ENCODE measurements at places on chromosomes 6 and 20.

- no peak for DNase-seq
Observed at GRCh38 chr6:52560462-52560861, 16.4 kb downstream of the TRAM2 start.

GRCh38 chr6:40472353-40472752 is 114.8 kb downstream of the LRFN2 start:
- DNase-seq = no peak

GRCh38 chr6:81998432-81998831 is 246.0 kb upstream of the TENT5A start:
- no peak for DNase-seq

DNA sequence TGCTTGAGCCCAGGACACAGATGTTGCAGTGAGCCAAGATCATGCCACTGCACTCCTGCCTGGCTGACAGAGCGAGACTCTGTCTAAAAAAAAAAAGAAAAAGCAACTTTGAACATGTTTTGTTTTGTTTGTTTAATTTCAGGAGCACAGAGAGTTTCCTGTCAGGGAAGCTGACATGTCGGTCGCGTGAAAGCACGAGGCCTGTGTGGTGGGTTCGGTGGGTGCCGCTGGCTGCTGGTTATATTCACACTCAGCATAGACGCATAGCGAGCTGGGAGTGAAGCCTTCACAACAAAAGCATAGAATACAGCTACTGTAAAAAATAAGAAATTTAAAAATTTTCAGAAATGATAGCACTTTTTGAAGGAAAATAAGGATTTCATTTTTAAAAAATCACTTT is 14.5 kb downstream of the MTG2 start:
- no peak for DNase-seq

GRCh38 chr6:52603000-52603795 is 26.3 kb upstream of the TRAM2 start:
- DNase-seq = no peak

GRCh38 chr6:48641544-48641943 is 530.5 kb upstream of the PTCHD4 start:
- DNase-seq = no peak

DNA sequence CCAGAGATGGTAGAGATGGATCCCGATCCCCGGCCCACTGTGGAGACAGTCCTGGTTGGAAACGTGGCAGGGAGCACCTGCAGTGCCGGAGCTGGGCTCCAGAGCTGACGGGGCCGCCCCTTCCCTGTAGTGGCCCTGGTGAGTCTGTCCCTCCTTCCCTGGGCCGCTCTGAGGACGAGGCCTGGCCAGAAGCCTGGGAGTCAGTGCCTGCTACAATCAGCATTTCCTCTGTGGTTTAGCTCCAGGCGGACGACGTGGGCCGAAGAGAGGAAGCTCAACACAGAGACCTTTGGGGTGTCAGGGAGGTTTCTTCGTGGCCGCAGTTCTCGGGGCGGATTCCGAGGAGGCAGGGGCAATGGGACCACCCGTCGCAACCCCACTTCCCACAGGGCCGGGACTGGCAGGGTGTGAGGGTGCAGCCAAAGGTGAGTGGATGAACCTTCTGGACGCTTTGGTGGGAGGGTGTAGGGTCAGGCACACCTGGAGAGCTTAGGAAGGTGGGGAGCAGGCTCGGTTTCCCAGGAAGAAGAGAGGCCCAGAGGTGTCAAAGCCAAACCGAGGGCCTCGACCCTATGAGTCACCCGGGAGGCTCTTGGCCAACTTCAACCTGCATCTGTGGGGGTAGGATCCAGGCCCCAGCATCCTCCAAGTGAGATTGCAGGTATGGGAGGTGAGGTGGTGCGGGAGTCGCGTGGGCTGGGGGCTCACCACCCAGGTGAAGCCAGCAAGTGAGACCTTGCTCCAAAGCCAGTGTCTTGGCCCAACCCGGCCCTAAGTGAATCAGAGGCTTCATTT is 9.9 kb downstream of the PSMA7 start:
- DNase-seq = no peak

DNA sequence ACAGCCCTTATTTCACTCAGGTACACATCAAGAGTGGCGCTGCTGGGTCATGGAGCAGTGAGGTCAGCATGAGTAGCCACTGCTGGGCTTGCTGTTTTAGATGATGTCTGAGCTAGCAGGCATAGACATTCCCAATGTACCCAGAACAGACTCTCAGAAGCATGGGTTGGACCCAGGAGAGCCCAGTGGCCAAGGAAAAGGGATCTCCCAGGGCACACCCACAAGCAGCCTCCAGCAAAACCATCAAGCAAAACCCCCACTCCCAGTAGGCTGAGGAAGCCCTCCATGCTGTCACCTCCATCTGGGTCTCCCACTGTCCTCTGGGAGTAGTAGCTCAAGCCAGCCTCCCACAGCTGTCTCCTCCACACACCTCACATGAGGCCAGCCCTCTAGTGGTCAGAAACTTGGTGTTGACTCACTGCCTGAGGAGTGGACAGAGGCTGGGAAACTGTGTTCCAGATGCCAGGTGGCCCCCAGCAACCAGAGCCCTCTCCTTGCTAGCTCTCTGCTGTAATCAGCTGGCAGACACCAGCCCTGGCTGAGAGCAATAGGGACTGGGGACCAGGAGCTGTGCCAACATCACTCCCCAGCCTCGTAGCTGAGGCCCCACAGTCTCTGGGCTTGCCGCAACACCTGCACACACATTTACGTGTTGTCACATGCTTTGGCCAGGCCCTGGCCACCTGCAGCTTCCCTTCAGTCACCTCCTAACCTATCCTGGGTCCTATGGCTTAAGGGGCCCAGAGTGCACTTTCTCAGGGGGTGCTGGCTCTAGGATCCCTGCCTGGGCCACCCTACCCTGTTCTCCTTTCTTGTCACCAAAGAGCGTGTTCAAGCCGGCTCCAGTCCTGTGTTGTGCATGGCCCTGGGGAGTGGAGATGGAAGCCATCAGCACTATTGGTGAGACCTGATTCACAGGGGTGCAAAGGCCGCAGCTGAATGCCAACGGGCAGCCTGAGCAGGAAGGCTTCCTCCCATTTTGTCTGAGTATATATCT is 1.9 kb upstream of the AP5S1 start:
- DNase-seq = peak; percentile 82

- no peak for DNase-seq
Observed at GRCh38 chr20:16388731-16389130, 184.5 kb downstream of the KIF16B start.

DNA sequence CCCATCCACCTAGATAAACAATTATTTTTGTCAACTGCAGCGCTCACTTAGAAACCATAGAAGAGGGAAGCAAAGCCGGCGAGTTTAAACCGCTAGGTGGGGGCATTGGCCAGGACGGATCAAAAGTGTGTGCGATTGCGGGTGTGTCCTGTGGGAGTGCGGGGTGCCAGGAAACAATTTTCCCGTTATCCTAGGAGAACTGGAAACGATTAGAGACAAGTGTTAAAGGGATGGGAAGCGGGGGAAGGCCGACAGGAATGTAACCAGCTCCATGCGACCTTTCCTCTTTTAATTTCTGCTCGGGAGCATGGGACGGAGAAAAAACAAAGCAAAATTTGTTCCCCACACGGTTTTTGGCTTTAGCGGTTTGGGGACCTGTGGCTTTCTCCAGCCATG is 2.8 kb upstream of the HTR1B start:
- no peak for DNase-seq

DNA sequence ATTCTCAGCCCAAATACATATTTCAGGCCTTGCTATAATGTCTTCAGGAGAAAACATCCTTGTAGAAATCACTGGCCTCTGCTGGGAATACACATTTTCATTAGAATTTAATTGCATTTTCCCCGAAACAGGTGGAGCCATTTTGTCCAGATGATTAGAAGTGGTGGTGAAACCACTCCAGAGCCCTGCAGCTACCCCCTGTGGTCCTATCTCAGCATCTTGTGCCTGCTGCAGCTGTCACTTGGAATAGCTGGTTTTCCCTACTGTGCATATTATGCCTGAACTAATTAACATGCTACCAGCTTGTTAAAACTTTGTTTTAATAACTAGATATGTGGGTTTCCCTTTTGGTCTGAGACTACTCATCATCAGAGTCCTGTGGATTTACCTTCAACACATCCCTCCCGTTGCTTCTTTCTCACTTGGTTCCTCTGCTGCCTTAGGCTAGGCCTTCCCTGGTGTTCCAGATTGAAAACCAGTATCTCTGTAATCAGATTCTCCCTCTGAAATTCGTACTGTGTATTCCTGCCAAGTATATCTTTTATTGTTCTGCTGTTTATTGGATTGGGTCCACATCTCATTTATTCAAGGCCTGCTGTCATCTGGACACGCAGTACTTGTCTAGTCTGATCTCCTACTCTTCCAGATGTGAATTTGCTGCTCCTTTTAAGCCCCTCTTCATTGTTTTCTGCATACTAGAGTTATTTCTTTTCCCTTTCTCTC is 15.2 kb downstream of the DNAH8 start:
- no peak for DNase-seq

All from uterus (tissue), 4 donors.